ENCODE measurements at places on chromosomes 13 and 19.

DNA sequence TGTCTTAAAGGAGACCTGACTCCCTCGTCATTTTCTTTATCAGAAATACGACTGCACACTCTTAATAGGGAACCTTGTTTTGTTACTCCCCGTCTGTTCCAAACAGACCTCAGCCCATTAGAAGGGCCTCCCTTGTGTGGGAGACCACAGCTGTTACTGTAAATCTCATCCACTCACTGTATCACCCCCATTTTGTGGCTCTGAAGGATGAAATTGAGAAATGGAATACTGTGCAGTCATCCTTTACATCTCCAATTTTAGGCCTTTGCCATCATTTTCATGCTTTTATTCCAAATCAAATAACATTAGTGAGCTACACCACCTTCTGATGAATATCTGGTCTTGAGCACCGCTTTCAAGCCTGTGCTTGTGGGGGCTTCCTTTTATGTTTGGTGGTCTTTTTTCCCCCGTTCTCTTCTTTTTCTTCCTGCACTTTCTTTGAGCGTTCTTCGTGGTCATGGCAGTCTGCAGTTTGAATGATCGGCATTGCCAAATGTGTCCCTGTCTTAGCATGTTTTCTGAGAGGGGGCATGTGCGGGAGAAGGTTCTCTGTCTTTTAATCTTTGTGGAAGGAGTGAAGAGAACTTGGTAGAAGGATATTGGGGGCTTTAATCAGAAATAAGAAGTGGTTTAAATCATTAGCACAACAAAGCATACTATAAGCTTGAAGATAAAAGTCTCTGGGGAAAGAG lies 65.8 kb downstream of the GGACT start:
- no peak for DNase-seq

GRCh38 chr19:6125571-6125989 lies 9.9 kb upstream of the ACSBG2 start:
- peak; percentile 65 for DNase-seq

DNA sequence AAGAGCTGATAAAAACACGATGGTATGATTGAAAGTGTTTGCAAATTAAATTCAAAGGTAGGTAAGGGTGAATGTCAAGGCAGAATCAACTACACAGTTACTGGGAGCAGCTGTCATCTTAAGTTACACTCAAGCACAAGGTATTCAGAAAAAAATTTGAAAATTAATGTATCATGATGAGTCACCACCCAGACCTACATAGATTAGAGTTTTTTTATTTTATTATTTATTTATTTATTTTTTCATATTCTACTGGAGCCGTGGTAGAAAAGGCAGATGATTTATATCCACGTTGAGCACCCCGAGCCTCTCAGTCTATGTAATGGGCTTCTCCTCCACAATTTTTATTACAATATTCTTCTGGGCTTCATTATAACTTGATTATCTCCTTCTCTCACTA lies 728.9 kb upstream of the ARGLU1 start:
- DNase-seq: no peak

- DNase-seq: no peak
These were observed 6.4 kb upstream of the TPM4 start for GRCh38 chr19:16069813-16070365.

- DNase-seq: peak; percentile 72
These were observed 20.0 kb downstream of the TICAM1 start for GRCh38 chr19:4811328-4812131.

DNA sequence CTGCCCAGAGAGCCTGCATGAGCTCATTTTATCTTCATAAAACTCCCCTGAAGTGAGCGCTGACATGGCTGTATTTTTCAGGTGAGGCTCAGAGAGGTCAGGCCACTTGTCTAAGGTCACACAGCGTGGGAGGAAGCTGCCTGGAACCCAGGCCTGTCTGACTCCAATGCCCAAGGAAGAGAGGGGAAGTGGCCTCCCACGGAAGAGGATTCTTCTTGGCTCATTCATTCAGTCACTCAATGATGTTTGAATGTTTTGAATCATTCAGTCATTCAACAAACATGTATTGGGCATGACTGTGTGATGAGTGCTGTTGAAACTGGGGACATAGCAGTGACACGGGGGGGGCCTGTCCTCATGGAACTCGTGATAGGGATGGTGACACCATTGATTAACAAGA lies 12.0 kb downstream of the ACTL9 start:
- no peak for DNase-seq

GRCh38 chr13:46728777-46729176 lies 68.2 kb downstream of the ESD start:
- DNase-seq: no peak

GRCh38 chr13:39586958-39587605 lies 15.9 kb downstream of the LHFPL6 start:
- no peak for DNase-seq

GRCh38 chr19:40686882-40687524 lies 3.4 kb downstream of the NUMBL start:
- no peak for DNase-seq
